Gastroesophageal sphincter (tissue), 4 donors: ENCODE measurements at places on chromosomes 2 and 18. TPM values are rescaled to one million over a fixed set of nuclear protein-coding genes. Genes with fewer than 3 reads are reported as not detected.

Gene COL4A3
- 6.9 TPM for total RNA-seq

Gene SCN2A
- total RNA-seq = 1.3 TPM

Gene CPS1
- total RNA-seq = 1.5 TPM

Gene VWC2L
- total RNA-seq = not detected

Gene REG1B
- total RNA-seq = not detected
